Stimulated activated CD4-positive, alpha-beta T cell treated with anti-CD3 and anti-CD28 coated beads, Interleukin-15, amount 100 ng/mL, for 24 hours (primary cell): ENCODE measurements at places on chromosomes 4 and X.
A peak's percentile ranks its signal among the peaks of the same experiment; 100 is the strongest.

- DNase-seq = no peak
Measured at GRCh38 chr4:7937006-7937405, 2.7 kb downstream of the AFAP1 start.

DNA sequence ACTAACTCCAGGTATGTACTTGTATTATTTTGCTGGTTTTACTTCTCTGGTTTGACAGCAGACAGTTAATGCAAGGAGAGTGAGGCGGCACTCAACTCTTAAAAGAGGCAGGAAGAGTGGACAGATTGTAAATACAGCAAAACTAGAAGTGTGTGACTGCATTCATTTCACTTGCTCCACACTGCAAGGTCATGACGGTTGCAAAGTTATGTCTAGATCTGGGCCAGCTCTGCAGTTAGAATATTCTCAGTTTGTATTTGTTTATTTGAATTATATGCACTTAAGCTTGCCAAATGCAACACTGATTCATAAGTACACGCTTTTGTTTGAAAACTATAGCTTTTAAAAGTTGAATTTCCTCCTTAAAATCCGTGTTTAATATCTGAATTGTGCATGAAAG, 148.9 kb downstream of the STIM2 start:
- DNase-seq = no peak

GRCh38 chrX:136199365-136199764, 51.8 kb downstream of the MAP7D3 start:
- DNase-seq = no peak

DNA sequence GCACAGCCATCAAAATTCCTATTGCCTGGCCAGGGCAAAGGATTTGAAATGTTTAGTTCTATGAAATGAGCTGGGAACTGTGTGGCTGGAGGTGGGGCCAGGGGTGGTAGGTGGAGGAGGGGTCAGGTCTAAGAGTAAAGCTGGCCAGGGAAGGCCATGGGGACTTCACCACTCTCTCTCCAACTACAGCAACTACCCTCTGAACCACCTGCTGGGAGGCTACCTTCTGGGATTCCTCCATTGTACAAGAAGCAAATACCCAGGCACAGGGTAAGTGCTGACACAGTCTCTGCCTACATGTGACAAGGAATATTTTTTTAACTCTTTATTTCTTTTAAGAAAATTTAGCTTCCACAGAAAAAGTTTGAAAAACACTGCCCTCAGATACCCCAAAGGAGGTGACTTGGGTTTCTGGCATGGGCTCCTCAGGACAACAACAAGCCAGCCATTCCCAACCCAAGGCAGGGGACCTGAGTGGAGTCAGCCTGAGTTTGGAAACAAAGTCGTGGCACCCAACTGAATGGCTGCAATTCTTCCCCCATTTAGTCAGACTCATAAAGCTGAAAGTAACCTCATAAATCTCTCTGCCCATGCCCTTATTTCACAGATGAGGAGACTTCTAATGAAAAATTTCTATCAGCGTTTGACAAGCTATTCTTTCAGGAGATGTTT, 593.8 kb upstream of the DIPK2B start:
- no peak for DNase-seq

DNA sequence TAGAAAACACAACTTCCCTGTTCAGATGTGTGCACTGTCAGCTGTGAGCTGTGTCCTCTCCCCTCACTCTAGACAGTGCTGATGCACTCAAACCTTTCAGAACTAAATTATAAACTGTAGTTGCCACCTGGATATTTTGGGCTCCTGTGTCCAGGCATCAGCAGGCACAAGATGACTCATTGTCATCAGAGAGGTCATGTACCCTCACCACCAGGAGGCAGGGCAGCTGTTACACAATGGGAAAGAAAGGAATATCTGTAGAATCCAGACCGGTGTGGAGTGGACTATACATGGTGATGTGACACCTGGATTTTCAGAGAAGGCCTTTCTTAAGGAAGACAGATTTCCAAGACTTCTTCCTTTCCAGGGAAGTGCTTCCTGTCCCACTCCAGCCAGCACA, 854.4 kb upstream of the AGA start:
- no peak for DNase-seq

DNA sequence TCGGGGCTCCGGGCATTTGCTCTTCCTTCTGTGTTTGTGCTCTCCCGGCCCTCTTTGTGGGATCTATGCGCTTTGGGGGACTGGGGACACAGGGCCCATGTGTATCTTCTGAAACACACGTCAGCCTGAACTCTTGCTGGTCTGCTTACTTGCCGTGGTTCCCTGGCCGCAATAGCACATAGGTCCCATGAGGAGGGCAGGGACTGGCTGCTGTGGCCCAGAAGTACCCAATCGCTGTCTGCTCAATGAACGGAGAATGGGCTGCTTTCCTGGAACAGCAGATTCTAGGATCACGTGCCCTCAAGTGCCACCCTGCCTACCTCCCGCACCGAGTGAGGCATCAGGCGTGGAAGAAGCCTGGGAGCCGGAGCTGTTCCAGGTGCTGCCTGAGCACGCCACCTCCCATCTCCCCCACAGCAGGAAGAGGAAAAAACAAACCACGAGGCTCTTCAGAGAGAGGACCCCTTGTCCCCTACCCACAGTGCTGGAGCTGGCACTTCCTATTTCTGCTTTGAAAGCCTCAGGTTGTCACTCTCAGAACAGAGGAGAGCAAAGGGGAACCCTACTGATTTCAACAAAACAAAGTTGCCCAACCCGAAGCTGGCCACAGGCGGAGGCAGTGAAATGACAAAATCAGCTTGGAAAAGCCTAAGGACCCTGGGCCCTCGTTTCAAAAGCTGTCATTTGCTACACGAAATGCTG, 3.8 kb downstream of the G6PD start:
- peak; percentile 34 for DNase-seq

GRCh38 chr4:40749717-40750460, at the start of gene NSUN7:
NSUN7 (plus strand) TSS chr4:40749955; CDS start chr4:40750694, 739 bp downstream.
- DNase-seq = peak; percentile 58

- no peak for DNase-seq
Measured at GRCh38 chrX:63652086-63652765, 132.8 kb downstream of the ARHGEF9 start.

DNA sequence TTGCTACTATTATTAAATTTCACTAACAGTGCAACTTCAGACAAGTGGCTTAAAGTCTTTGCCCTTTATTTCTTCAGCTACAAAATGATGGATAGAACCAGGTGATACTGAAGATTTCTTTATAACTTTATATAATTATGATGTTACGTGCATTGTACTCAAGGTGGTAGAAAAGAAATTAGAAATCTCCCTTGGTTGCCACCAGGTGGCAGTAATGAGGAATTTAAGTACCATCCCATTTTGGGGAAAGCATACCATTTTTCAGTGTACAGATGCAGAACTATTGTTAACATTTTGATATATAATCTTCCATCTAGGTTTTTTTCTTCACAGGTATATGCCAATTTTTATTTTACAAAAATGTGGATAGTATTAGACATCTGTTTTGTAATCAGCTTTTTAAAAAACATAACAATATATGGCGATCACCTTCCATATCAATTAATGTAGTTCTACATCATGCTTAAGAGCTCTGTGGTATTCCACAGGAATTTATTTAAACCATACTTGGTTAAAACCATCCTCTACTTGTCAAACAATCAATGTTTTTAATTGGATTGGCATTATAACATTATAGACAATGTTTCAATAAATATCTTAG, 37.7 kb upstream of the RAB33B start:
- no peak for DNase-seq

GRCh38 chr4:148170408-148171365, 271.5 kb downstream of the NR3C2 start:
- no peak for DNase-seq
